ENCODE measurements at places on chromosomes 12 and 14.

DNA sequence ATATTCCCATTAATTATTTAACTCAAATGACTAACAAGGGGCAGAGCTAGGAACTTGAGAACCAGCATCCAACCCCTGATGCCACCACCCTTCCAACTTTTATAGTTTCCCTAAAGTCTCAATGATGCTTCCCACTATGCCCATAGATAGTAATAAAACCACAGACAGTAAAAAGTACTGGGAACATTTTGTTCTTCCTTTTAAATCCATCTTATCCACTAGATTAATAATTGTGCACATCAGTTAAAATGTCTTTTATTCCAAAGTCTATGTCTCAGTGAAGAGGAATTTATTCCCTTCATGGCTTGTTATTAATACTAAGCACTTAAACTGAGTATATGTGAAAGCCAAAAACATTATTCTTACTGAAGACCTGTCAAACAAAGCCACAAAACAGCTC lies 45.8 kb downstream of the SINHCAF start:
- no peak for DNase-seq

- no peak for DNase-seq
Measured at GRCh38 chr14:54676812-54677708, 110.1 kb downstream of the SAMD4A start.

DNA sequence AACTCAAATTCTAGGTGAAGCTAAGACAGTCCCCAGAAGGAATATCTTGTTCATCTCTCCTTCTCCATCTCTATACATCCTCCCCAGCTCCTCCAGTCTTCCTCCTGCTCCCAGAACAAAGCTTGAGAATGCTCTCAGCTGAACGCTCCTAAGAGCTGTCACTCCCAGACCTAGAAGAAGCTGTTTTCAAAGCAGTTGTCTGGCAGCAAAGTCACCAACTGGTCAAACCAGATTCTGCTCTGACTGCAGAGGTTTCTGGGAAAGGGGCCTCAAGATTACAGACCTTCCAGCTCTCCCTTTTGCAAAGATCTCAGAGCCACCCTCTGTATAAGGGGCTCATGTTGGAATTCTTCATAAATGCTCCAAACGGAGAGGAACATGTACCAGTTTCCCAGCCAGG lies 9.6 kb upstream of the HSPB8 start:
- DNase-seq: no peak

GRCh38 chr12:42459336-42459847 lies 130.2 kb downstream of the PRICKLE1 start:
- no peak for DNase-seq

GRCh38 chr12:96247563-96247962 lies 53.4 kb downstream of the ELK3 start:
- no peak for DNase-seq

DNA sequence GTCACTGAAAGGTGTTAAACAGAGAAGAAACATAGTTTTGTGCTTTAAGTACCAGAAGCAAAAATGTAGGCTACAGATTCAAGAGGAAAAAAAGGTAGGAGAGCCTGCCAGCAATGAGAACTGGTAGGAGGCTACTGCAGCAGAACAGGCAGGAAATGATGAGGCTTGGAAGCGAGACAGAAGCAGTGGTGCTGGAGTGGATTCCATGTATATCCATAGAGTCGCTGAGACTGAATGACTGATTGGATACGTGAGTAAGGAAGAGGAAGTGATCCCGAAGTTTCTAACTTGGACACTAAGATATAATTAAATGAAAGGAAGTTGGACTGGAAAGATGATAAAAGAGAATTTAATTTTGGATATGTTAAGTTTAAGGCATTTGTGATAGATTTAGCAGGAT lies 45.0 kb upstream of the CCDC91 start:
- DNase-seq: no peak

DNA sequence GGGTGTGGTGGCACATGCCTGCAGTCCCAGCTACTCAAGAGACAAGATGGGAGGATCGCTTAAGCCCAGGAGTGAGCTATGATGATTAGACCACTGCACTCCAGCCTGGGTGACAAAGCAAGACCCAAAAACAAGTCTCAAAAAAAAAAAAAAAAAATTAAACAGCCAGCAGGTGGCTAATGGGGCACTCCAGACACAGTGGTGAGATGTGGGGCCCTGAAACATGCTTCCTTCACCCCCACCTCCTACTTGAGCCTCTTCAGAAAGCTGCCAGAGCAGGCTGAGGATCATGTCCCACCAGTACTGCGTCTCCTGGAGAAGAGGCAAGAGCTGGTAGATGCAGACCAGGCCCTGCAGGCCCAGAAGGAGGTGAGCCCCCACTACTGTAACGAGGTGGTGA lies 2.1 kb downstream of the CFAP73 start:
- DNase-seq: no peak

GRCh38 chr12:129949651-129950050 lies 45.8 kb upstream of the TMEM132D start:
- DNase-seq: no peak

- DNase-seq: no peak
Measured at GRCh38 chr12:49541911-49542505, 3.2 kb downstream of the KCNH3 start.

DNA sequence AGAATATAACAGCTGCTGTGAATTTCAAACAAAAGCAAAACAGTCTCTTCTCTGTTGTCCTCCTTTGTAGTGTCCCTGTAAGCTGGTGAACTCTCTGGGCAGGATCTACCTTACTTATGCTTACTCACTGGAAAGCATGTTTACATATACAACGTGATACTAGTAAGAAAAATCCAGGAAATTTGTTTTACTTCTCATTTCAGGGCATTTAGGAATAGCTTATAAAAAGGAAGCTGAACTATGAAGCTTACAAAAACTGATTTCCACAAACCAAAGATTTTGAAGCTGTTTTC lies 311.0 kb downstream of the NOVA1 start:
- no peak for DNase-seq

- no peak for DNase-seq
Measured at GRCh38 chr14:61598980-61599379, 96.3 kb upstream of the HIF1A start.

GRCh38 chr12:69779928-69780327 lies 41.3 kb downstream of the RAB3IP start:
- no peak for DNase-seq

DNA sequence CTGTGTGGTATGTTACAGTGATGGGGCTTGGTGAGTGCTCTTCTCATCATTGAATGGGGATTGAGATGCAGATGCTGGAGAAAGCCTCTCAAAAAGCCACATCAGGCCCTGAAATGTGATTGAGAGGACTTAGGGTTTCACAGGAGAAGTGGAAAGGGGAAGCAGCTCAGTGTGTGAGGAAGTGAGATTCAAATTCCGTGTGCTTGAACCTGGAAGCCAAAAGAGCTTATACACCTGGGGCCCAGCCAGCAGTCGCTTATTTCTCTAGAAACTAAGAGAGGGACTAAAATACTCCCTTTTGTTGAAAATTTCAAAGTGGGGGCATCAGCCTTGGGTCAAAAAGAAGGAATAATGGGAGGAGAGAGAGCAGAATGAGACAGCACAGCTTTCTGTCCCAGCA lies 39.1 kb upstream of the GZMB start:
- DNase-seq: no peak

DNA sequence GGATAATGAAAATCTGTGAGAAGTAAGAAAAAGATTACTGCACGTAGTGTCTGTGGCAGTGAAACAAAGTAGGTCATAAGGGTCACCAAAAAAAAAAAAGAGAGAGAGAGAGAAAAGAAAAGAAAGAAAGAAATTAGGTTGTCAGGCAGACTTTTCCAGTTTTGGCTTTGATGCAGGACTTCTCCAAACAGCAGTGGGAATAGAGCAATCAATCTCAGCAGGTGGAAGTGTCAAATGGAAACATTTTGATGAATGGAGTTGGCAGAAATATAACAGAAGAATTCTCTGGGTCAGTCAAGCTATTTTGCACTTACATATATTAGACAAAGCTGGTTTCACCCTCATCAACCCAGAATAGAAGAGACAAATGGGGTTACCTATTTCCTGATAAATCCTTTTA lies 745.8 kb downstream of the SLC6A15 start:
- no peak for DNase-seq

- DNase-seq: no peak
Measured at GRCh38 chr14:78875049-78875448, 704.9 kb downstream of the NRXN3 start.

- no peak for DNase-seq
Measured at GRCh38 chr12:50188241-50188781, 21.1 kb upstream of the CERS5 start.

DNA sequence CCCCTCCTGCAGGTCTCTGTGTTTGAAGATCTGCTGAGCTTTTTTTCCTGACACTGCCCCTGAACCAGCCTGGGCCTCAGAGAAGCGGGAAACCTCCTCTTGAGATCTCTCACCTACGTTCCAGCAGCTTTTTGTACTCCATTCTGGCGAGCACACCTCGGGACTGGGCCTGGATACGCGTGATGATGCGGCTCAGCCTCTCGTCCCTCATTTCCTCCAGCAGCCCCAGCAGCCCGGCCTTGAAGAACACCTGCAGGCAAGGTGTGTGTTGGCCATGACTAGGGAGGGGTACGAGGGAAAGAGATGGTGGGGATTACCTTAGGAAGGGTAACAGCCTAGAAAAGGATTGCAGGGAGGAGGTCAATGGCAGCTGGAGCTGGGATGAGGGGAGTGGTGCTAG lies 10.3 kb downstream of the MYH7 start:
- no peak for DNase-seq

- DNase-seq: no peak
Measured at GRCh38 chr12:101115326-101115725, 94.7 kb downstream of the SLC5A8 start.

- DNase-seq: no peak
Measured at GRCh38 chr12:32714772-32715171, 35.7 kb downstream of the DNM1L start.

GRCh38 chr12:42278128-42278510 lies 40.1 kb upstream of the YAF2 start:
- no peak for DNase-seq

- no peak for DNase-seq
Measured at GRCh38 chr14:24384169-24384568, 14.6 kb upstream of the NYNRIN start.

DNA sequence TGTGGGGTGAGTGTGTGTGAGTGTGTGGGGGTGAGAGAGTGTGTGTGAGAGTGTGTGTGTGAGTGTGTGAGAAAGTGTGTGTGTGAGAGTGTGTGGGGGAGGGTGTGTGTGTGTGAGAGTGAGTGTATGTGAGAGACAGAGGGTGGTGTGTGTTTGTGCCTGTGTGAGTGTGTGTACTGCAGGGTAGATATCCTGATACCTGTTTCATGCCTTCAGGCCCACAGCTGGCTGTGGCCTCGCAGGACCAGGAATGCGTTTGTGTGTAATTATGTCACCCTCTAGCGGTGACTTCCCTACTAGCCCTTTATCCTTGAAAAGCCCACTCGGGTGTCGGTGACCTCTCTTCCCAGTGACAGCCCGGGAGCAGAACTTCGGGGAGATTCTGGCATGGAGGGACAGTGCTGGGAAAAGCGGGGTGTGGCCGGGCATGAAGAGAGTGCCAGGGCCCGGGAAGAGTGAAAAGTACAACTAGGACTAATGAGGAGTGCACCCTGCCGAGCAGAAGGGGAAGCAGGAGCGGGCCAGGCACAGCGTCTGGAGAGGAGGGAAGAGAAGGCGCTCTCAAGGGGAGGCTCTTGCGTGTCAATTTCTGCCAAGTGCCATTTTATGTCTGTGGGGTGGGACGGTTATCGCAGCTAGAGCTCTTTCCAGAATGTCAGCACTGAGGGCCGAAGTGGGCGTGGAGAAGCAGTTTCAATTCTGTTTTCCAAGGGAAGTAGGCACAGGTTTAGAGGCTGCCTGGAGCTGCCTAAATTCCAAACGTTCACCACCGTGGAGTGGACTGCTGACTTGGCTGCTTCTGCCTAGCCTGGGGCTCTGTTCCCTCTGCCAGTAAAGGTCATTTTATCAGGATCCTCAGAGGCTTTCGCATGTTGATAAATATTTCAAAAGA lies 11.0 kb upstream of the FBXL14 start:
- DNase-seq: peak; percentile 85

GRCh38 chr14:105421723-105422615 lies 2.3 kb downstream of the MTA1 start:
- DNase-seq: no peak

DNA sequence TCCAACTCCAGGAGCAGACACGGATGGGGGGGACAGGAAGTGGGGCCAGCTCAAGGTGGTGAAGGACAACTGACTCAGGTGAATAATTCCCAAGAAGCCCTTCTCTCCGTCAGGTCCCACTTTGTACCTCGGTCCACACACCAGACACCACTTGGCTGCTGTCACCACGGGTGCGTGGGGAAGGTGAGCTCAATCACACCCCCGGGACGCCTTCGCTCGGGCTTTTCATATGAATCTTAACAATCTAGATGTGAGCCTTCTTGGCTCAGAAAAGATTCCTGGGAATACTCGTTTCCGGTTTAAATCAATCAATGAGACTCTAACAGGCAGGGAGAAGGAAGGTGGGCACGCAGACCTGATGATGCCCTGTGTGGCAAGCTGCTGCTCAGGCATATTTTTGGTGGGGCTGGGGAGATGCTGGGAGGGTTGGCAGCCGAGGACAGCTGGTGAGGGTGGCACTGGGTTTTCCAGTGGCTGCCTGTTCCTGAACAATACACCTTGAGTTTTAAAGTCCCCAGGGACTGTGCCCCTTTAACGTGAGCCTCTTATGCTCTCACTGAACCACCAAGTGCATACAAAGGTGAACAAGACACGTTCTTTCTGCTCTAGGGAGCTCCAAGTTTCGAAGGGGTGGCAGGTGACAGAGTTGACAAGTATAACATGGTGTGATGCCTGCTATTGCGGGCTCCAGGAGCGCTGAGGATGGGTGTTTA lies 5.1 kb downstream of the TESC start:
- no peak for DNase-seq

DNA sequence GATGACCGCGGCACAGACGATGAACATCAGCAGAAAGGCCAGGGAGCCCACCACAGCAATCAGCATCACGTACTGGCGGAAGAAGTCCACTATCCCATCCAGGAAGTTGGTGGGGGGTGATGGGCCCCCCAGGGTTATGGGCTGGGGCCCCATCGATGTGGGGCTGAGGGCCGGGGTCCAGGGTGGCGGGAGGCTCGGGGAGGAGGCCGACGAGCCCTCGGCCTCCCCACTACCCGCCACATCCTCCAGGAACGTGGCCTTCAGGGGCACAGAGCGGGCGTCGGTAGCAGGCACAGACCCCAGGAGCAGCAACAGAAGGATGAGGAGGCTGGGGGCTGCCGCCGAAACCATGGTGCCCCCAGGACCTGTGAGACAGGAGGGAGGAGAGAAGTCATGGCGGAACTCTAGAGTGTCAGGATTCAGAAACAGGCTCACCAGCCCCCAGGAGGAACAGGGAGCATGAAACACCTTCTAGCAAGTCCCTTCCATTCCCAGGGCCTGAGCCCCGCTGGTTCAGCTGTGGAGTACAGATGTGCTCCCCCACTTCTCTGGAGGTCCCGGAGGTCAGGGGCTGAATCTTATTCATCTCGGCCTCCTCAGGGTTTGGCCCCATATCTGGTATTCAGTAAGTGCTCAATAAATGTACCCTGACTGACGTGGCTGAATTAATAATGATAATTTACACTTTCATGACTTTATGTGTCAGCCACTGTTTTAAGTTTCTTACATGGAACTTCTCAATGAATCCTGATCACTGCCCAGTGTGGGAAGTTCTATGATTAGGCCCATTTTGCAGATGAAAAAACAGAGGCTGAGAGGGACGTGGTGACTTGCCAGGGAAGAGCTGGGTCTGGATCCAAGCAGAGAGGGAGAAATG lies 5.6 kb downstream of the TMEM119 start:
- no peak for DNase-seq

GRCh38 chr12:107318556-107318805 lies 225.1 kb upstream of the CRY1 start:
- no peak for DNase-seq

GRCh38 chr12:55933169-55933798 lies 2.3 kb downstream of the DGKA start:
- no peak for DNase-seq

Measured in coronary artery (tissue), 2 donors.